NCI-H2029 treated with DMSO at 0.1 percent for 48 hours (cell line): ENCODE measurements at places on chromosomes 5 and 9.

DNA sequence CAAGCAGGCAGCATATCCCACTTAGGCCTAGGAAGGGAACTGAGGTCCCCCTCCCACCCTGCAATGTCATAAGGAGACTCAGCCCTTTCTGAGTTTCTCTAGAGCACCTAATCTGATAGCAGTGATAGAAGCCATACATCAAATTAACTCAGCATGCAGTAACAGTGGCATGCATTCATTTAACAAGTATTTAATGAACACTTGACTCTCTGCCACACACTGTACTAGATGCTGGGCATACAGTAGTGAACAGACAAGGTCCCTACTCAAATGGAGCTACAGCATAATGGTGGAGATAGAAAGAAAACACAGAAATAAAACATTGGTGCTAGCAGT, 58.6 kb downstream of the SLC22A5 start:
- peak; percentile 80 for DNase-seq

DNA sequence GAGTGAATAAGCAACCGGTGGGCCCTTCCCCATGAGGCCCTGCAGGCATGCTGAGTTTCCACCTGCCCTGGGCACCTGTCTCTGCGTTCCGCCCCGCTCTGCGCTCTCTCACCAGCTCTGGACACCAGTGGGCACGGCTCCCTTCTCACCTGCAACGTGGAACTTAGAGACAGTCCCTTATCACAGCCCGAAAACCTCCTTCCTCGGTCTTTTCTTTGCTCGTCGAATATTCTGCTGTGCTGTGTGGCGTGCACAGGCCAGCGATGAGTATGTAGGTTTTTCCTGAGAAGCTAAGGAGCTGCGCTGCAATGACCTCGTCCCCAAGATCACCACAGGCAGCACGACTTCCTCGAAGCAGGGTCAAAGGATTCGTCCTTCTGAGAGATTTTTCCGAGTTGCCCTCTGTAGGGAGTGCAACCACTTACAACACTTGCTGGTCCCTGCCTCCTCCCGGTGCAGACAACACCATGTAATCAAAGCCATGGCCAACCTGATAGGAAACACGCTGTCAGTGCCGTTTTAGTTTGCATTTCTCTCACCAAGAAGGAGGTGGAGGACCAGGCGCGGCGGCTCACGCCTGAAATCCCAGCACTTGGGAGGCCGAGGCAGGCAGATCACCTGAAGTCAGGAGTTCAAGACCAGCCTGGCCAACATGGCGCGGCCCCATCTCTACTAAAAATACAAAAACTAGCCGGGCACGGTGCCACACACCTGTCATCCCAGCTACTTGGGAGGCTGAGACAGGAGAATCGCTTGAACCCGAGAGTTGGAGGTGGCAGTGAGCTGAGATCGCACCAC, 27.2 kb upstream of the NOTCH1 start:
- DNase-seq, result no peak

GRCh38 chr9:82810915-82811314, 252.0 kb downstream of the RASEF start:
- no peak for DNase-seq

GRCh38 chr9:137295238-137295811, 6.7 kb downstream of the NRARP start:
- DNase-seq, result no peak

- no peak for DNase-seq
These were observed 39.6 kb downstream of the COL5A1 start for GRCh38 chr9:134681061-134681661.

DNA sequence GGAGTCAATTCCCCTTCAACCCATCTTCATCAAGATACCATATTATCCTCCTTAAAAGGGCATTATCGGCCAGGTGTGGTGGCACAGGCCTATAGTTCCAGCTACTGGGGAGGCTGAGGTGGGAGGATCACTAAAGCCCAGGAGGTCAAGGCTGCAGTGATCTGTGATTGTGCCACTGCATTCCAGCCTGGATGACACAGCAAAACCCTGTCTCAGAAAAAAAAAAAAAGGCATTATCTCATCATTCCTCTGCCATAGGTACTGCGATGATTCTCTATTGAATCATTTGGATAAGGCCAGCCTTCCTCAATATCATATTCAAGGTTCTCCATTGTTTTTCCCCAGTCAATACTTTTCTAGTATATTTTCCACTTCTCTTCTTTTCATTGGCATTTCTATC, 39.2 kb upstream of the RAB3C start:
- no peak for DNase-seq

DNA sequence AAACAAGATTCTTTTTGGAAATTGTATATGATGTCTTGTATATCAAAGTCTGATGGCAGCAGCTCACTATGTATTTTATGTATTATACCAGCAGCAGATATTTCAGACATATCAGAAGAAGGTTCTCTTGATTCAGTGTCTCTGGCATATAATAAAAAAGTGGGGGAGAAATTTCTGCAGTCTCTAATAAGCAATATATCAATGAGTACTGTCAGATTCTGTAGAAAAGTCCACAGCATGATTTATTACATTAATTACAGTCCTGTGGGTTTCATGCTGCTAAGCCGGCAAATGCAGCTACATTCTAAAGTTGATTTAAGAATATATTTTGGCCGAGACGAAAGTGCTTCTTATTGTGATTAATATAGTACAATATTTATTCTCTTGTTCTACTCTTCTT, 113.1 kb downstream of the KIAA1958 start:
- no peak for DNase-seq

GRCh38 chr5:64518793-64519192, 13.0 kb downstream of the RGS7BP start:
- DNase-seq, result no peak

- DNase-seq, result no peak
These were observed 6.3 kb downstream of the MYO10 start for GRCh38 chr5:16929831-16930230.

DNA sequence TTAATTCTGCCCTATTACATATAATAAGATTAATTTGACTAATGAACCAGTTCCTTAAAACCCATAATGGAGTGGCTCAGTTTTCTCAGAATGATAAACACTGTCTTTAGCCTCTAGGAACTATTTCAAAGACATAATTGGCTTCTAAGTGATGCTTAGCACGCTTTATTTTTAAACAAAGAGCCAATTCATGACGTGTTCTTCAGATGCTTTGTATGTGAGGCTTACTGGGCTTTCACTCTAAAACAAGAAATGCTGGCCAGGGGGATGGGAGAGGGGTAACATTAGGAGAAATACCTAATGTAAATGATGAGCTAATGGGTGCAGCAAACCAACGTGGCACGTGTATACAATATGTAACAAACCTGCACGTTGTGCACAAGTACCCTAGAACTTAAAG, 7.6 kb upstream of the SFXN1 start:
- DNase-seq, result no peak

GRCh38 chr9:2000314-2000713, 14.8 kb upstream of the SMARCA2 start:
- no peak for DNase-seq

DNA sequence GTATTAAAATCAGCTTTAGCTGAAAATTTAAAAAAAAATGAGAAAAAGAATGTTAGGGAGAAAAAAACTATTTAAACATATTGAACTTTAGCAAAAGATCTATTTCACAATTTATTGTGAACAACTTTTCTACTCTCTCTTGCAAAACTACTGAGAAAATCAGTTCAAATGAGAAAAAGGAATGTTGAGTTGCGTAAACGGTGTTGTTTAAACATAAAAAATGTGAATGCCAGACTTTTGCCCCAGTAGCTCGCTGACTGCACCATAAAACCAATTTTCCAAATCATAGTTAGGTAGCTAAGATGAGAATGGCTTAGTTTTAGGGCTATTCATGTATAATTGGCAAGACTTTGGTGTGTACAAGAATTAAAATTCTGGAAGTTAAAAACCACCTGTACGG, 13.4 kb upstream of the RAD23B start:
- DNase-seq, result no peak

- DNase-seq, result no peak
These were observed 31.9 kb upstream of the FSTL4 start for GRCh38 chr5:133644000-133644865.

GRCh38 chr9:5866272-5866671, 24.4 kb upstream of the MLANA start:
- no peak for DNase-seq

- DNase-seq, result no peak
These were observed 22.0 kb downstream of the ZNF618 start for GRCh38 chr9:113898151-113898550.

GRCh38 chr9:588981-589380, 252.5 kb upstream of the DMRT1 start:
- DNase-seq, result no peak

DNA sequence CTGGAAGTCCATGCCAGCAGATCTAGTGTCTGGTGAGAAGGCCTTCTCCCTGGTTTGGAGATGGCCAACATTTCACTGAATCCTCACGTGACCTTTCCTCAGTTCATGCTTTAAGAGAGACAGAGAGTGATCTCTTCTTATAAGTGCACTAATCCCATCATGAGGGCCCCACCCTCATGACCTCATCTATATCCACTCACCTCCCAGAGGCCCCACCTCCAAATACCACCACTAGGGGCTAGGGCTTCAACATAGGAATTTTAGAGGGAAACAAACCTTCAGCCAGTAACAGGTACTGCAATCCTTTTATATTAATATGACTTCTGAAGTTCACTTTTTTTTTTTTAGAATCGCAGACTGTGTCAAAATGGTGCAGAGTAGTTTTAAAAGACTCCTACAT, 496.9 kb upstream of the ADAMTS16 start:
- DNase-seq, result no peak

- DNase-seq, result no peak
These were observed 7.4 kb downstream of the BRD3OS start for GRCh38 chr9:134032456-134033222.

DNA sequence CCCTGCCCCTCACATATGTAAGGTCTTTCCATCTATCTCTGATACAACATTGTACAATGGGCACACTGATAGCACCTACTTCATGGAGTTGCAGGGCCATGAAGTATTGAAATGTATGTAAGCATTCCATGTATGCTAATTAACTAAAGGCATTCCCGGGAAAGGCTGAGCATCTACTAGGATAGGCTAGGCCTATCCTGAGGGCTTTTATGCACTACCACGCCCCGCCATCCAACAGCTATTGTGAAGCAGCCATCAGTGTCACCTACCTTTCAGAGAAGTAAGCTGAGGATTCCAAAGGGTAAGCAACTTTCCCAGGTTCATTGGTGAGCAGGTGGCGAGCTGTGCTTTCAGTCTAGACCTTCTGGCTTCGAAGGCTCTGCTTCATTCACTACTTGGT, 47.6 kb downstream of the NSG2 start:
- no peak for DNase-seq

GRCh38 chr5:132424167-132424880, 54.8 kb downstream of the SLC22A5 start:
- no peak for DNase-seq

GRCh38 chr5:171989276-171989675, 17.2 kb downstream of the FBXW11 start:
- DNase-seq, result no peak

DNA sequence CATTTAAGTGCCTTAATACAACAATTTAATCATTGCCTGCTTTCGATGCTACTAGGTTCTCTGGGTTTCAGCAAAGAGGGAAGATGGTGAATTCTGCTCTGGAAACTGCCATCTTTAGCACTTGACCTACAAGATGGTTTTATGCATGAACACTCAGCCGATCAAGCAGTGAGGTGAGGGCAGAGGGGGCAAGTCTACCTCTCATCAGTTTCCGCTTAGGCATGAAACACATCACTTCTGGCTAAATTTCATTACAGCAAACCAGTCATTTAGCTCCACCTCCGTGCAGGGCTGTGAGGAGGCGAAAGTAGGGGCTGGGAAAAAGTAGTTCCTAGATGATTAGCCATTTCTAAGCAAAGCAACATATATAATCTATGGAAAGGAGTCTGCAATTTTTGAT, 1018.0 kb downstream of the CDH18 start:
- DNase-seq, result no peak

- DNase-seq, result no peak
These were observed 1046.2 kb upstream of the DMAC1 start for GRCh38 chr9:8845808-8846207.

DNA sequence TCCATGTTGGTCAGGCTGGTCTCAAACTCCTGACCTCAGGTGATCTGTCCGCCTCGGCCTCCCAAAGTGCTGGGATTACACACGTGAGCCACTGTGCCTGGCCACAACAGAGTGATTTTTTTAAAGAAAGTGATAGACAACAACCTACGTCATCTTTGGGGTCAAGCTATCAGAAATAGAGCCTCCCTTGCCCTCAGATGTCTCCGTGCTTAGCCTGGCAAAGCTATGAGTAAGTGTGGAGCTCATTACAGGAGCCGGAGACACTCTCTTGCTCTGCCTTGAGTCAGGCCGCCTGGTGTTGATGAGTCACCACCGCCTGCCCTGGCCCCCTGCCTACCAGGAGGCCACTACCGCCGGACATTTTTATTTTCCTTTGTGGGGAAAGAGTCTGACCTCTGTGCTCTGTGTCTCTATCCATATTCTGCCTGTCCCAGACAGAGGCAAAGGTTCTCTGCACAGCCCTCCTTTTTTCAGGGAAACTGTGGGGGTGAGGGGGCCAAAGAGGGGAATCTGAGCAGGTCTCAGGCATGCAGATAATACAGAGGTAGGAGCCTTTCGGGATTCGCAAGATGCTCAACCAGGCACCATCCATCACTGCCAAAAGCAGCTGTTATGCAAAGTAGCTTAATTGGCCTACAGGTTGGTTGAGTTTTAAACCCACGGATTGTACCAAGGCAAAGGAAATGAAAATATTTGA, 123.7 kb upstream of the CPEB4 start:
- DNase-seq, result no peak

- no peak for DNase-seq
These were observed 3.1 kb downstream of the CAMK4 start for GRCh38 chr5:111227226-111227782.

- DNase-seq, result no peak
These were observed 36.3 kb downstream of the ERGIC1 start for GRCh38 chr5:172870291-172870714.

DNA sequence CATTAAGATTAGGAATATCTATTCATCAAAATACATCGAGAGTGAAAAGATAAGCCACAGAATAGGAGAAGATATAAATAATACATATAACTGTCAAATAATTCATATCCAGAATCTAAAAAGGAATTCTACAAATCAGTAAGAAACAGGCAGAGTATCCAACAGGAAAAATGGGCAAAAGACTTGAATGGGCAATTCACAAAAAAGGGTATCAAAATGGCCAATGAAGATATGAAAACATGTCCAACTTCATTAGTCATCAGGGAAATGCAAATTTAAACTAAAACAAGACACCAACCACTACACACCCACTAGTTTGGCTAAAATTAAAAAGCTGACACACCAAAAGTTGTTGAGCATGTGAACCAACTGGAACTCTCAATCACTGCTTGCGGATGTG, 206.9 kb upstream of the TBC1D2 start:
- DNase-seq, result no peak

GRCh38 chr5:65880496-65881072, 45.8 kb upstream of the ERBIN start:
- no peak for DNase-seq

DNA sequence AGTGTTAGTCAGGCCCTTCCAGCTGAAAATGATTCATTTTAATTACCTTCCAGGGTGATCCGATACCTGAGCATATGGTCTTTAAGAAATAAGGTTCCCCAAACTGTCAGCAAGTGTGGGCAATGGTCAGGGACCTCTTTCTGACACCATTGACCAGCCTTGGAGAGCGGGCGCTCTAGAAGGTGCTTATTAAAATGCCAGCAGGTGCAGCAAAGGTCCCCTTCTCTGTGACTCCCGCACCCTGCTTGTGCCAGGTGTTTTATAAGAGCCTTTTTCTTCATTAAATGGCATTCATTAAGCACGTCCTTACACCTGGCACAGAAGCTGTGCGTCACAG, 85.3 kb downstream of the MVB12B start:
- peak; percentile 89 for DNase-seq
